ENCODE measurements at places on chromosomes 7 and 10.

GRCh38 chr7:135235841-135236240, 2.2 kb downstream of the STRA8 start:
- no peak for DNase-seq

DNA sequence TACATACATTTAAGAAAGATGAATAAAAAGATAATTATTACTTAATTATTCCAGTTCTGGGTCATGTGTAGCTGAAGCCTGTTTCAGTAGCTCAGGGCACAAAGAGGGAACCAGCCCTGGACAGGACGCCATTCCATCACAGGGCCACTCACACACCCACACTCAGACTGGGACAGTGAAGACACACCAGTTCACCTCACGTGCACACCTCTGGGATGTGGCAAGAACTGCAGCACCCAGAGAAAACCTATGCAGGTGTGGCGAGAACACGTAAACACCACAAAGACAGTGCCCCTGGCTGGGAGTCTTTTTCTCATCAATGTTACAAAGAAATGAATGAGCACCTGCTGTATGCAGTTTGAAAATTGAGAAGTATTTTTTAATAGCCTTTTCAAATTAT, 1.6 kb upstream of the IDI1 start:
- peak; percentile 72 for DNase-seq

DNA sequence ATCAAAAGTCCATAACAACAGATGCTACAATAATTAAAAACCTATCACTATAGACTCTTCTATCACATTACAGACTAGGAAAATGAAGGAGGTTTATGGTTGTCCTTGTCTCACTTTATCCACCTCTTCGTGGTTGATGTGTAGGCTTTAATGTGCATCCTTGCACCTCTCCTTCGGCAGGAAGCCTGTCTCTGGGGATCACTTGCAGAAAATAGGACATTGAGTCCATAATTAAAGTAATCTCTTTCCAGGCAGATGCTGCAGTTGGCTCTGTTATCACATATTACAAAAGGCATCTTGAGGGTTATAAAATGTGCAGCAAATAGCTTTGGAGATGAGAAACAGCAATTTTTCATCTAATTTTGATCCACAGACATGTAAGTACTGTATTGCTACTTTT, 168.4 kb downstream of the RELN start:
- no peak for DNase-seq

GRCh38 chr7:31583942-31584341, 70.1 kb downstream of the ITPRID1 start:
- DNase-seq: peak; percentile 53

GRCh38 chr7:73615886-73616285, 8.4 kb downstream of the MLXIPL start:
- peak; percentile 22 for DNase-seq

Data from NCI-H526 (cell line).